ENCODE measurements at places on chromosomes 2 and 18.

DNA sequence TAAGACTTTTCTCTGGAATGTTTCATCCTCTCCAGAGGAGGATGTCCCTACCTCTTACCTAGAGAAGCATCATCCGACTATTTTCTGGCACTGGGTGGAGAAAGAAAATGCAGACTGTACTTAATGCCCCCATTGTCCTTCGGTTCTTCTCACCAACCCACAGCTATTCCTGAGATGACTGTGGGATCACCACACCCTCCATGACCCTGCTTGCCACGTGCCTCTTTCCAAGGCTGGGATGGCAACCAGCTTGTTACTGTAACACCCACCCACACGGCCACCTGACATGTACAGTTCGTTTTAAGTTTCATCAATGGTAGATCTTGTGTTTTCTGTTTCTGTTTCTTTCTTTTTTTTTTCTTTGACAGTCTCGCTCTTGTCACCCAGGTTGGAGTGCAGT lies 365.2 kb downstream of the FBXO15 start:
- DNase-seq = no peak

- DNase-seq = no peak
Observed at GRCh38 chr2:126543081-126543480, 112.9 kb upstream of the GYPC start.

DNA sequence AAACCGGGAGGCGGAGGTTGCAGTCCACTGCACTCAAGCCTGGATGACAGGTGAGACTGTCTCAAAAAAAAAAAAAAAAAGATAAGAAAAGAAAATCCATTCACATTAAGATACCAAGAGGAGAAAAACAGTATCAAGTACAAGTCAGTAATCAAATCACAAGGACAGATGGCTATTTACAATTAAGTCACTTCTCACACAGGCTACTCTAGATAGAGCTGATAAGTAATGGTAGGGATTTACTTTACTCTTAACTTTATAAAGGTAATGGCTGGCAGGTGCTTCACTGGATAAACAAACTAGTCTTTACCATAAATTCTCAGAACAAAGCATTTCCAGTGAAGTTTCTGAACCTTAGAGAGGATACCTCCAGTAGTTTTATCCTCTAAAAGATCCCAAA lies 11.5 kb downstream of the SF3B1 start:
- DNase-seq = no peak

DNA sequence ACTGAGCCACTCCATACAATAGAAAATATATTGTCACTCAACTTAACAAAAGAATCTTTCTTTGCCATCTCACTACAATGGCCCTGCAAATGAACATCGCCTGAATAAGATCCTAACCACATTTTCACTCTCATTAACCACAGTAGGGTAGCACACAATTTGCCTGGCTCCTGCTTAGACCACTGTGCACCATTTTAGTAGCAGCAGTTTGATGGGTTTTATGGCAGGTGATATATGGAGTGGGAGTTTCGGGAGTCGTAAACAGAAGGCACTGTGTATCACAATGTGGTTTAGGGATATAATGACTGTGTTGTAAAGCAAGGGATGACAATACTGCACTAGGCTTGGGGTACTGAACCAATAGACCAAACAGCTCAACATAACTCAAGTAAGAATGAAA lies 617.4 kb downstream of the BCL11A start:
- DNase-seq = no peak

DNA sequence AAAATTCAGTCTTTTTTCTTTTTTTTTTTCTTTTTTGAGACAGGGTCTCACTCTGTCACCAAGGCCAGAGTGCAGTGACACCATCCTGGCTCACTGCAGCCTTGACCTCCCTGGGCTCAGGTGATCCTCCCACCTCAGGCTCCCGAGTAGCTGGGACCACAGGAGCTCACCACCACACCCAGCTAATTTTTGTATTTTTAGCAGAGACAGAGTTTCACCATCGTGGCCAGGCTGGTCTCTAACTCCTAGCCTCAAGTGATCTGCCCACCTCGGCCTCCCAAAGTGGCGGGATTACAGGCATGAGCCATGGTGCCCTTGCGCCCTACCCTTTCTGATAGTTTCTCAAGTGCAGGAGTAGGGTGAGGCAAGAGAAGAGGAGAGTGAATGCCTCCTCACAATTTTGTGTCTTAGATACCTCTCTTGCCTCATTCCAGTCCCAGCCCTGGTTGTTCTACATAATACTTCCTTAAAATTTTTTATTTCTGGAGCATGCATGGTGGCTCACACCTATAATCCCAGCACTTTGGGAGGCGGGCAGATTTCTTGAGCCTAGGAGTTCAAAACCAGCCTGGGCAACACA lies 68.2 kb upstream of the CAB39 start:
- no peak for DNase-seq

DNA sequence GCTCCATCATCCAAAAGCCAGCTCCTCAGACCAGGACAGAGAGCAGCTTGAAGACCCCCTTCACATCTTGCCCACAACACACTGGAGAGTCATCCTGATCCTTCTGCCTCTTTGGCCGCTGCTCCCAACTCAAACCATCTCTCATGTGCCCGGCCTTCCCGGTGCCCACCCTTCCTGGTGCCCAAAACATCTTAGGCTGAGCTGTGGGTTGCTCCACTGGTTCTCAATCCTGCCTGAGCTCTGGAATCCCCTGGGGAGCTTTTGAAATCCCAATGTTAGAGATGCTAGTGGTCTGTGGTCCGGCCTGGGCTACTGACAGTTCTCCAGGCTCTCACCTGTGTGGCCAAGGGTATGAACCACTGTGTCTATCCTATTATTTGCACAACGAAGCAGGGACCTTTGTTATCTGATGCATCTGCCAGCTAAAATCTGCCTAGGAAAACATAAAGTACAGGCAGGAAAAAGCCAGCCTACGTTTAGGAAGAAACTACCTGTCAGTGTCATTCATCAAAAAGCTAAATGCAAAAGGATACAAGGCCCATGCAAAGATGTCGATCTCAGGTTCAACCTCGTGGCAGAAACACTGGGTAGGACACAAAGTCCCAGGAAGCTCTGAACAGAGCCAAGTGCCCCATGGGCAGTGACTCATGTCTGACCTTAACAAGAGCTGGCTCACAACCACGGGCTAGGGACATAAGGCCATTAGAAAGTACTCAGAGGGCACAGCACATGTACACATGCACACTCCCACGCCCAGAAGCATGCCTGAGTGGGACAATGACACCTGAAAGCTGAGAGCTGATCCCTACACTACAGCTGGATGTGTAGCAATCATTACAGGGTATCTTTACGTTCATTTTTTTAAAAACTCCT lies 30.8 kb downstream of the TBC1D8 start:
- no peak for DNase-seq

DNA sequence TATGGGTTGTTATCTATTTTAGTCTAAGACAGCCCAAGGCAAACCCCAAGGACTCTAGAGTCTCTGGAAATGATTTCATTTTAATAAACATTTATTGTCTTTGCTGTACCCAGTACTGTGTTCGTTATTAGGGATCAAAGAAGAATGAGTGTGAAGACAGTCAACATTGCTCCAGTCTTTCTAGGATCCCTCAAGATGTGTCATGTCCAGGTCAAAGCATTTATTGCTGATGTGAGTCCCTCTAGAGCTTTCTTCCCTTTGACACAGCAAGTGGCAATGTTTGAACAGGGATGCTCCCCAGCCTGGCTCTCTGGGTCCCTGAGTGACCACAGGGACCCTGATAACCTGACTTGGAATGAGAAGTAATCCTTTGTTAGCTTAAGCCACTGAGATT lies 123.1 kb upstream of the STK17B start:
- DNase-seq = no peak

DNA sequence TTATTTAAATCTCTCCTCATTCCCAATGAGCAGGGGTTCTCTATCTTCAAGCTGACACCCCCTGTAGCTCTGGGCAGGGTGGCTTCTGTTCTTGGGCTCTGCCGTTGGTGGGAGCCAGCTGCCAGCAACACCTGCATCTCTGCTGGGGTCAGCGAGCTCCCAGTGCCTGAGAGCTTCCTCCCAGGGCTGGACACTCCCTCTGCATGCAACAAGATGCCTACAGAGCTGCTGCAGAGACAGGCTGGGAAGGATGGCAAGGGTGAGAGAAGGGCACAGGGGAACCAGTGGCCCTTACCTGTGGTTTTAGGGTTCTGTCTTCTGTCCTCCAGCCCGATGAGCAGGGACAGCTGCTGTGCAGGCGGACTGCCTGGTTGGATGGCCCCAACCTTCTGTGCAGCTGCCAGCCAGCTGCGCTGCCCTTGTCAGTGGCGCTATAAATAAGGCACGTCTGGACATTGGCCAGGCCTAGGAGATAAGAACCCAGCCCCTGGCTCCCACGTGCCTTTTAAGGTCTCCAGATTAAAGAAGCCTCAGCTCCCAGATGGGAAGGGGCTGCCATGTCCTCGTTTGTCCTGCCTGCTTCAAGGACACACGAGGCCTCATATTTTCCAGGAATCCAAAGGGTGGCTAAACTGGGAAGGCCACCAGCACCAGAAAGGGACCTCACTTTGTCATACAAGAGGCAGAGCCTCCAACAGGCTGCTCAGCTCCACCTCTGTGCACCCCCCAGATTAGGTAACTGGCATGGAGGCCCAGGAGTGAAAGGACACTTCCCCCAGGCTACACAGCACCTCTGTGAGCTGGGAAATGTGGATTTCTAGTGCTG lies 39.5 kb upstream of the FHL2 start:
- DNase-seq = no peak

- no peak for DNase-seq
Observed at GRCh38 chr2:88808652-88809051, 117.2 kb downstream of the RPIA start.

DNA sequence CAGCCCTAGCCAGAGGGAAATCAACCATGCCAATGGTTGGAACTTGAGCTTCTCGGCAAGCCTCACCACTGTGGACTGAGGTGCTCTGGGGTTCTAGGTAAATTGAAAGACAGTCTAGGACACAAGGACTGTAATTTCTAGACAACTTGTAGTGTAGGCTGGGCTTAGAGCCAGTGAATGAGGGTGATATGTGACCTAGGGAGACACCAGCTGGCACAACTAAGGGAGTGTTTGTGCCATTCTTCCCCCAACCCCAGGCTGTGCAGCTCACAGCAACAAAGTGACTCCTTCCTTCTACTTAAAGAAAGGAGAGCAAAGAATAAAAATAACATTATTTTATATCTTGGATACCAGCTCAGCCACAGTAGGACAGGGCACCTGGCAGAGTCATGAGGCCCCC lies 1690.7 kb upstream of the TMEFF2 start:
- no peak for DNase-seq

- no peak for DNase-seq
Observed at GRCh38 chr2:567496-567864, 109.7 kb downstream of the TMEM18 start.

DNA sequence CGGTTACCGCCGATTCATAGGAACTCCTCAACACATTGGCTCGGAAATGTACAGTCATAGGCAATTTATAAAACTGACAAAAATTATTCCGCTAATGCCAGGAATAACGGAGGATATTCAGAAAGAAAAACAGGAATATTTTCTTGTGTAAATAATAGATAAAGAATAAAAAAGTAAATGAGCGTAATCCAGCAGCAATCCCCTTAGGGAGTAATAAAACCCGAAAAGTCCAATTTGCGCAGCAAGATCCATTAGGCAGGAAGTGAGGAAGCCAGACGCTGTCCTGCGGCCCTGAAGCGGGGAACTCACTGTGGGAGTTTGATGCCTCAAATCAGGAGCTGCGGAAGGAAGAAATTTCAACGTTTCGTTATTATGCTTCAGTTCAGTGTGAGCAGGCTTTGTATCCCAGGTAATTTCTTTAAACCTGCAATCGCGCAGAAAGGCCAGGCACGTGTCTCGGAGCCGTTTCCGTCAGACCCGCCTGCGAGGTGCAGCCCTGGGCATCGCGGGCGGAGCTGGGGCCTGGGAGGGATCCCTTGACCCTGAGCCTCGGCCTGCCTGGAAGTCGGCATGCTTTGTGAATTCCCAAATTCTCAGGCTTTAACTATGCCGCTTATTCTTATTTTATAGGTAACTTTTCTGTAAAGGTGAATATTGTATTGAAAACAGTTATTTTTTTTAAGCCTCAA lies 180.9 kb upstream of the ALKAL2 start:
- no peak for DNase-seq

DNA sequence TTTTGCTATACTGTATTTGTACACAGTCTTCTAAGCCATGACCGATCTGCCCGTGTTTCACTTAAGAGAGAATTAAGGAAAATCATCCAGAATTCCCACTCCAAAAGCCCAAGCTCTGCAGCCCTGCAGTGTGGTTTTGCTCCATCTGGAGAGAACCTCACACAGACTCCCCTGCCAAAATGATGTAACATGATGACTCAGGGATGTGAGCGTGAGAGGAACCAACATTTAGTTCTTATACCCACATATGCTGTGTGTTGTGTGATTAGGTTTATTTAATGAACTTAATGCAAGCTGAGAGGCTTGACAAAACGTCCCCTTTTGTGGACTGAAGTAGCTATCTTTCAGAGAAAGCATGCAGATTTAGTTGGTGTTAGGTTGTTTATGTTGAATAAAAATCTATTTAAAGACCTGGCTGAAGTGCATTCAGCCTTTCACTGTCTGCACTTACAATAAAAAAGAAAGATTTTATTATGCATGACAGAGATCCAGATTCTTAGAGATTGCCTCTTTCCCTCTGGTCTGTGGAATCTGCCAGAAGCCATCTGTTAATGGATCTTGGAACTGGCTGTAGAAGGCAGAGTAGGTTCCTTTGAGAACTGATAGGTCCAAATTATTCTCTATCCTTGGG lies 6.3 kb downstream of the RAB12 start:
- DNase-seq = no peak

DNA sequence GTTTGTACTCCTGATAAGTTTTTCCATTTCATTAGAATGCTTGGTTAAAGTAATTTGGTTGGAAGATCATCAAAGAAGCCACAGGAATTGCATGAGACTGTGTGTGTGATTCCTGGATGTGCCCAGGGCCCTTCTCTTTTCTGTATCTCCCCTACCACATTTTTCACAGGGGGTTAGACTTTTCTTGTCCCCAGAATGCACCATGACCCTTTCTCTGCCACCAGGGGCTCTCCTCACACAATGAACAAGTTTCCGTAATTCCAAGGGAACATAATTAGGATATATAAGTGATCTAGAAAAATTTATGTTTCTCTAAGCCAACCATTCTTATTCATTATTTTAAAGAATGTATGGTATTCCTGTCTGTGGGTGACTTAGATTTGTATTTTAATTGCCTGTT lies 291.8 kb downstream of the NEDD4L start:
- DNase-seq = no peak

- DNase-seq = peak; percentile 86
Observed at GRCh38 chr18:68714712-68715496, at the start of gene TMX3. TSS of gene TMX3 (minus strand) at chr18:68715108. CDS start at chr18:68714981, 127 bp downstream.

DNA sequence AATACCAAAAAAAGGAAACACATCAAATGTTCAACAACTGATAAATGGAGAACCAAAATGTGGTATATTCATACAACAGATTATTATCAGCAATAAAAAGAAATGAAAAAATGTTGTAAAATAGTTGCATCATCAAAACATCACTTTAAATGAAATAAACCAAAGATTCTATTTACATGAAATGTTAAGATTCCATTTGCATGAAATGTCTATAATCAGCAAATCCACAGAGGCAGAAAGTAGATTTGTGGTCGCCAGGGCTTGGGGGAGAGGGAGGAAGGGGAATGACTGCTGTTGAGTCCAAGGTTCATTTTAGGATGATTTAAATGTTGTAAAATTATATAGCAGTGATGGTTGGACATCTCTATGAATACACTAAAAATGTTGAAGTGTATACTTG lies 181.9 kb downstream of the RTP5 start:
- no peak for DNase-seq

Data from GM12864 (cell line).